ENCODE measurements at places on chromosomes 2 and 18. TPM values are rescaled to one million over a fixed set of nuclear protein-coding genes. Genes with fewer than 3 reads are reported as not detected.

Gene EFHD1
- not detected for total RNA-seq

Gene KIF5C
- total RNA-seq = 2.6 TPM

Gene NOL4
- total RNA-seq = not detected

Gene SDC1
- total RNA-seq = not detected

Gene LIMS4
- total RNA-seq = 0.43 TPM

Gene GAREM2
- 4.1 TPM for total RNA-seq

Gene UNC80
- not detected for total RNA-seq
